Peyer's patch (tissue), 4 donors: ENCODE measurements at places on chromosomes 5 and 9. TPM values are rescaled to one million over a fixed set of nuclear protein-coding genes. Genes with fewer than 3 reads are reported as not detected.

The CATSPER3 gene
- 1.1 TPM for total RNA-seq

The NAIF1 gene
- 9.9 TPM for total RNA-seq

The SHISAL2B gene
- total RNA-seq, result not detected

The TAL2 gene
- not detected for total RNA-seq

The PTPRD gene
- 125 TPM for total RNA-seq

GRCh38 chr5:169445191-169445590, 138.4 kb upstream of the SPDL1 start:
- DNase-seq, result no peak

GRCh38 chr5:84279234-84279633, 105.4 kb downstream of the EDIL3 start:
- DNase-seq, result no peak

DNA sequence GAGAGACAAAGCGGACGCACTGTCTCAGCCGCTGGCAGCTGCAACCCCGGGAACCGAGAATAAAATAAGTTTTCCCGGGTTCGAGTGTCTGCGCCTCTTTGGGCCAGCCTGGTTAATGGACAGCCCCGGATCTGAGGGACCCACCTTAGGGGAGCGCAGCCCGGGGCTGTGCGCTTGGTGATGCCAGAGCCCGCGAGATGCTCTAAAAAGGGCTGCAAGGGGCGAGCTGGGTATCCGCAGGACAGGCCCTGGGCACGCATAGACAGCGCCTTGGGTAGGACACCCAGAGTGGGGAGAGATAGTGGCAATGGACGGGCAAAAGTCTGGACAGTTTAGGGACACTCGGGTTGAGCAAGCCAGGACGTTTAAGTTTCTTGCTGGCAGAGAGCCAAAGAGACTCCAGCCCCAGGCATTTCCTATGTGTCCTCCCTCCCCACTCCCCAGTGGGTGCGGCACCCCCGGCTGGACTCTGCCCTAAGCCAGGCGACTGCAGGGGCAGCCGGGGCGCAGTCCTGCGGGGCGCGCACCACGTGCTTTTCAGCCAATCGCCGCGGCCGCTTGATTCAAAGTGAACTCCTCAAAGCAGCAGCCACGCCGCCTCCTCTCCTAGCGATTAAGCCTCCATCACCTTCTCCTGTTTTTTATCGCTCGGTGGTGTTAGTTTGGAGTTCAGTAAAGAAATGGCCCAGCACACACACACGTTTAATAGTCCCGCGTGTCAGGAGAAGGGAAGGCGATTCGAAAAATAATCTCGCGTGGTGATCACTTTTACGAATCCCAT, 616 bp upstream of the ENC1 start:
- DNase-seq, result peak; percentile 96

DNA sequence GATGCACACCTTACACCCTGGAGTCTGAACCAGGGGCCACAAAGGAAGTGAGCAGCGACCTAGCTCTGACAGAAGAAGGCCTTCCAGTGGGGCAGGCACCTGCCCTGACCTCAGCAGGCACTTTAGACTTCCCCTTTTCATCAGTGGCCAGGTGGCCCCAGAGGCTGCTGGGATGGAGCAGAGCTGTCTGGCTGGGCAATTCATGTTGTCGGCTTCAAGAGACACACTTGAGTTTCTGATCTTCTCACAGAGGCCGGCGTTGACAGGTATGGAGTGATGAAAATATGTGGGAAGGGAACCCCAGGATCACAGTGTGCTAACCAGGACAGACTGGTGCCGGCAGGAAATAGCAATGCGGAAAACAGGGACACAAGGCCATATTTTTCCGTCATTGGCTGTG, 375.5 kb downstream of the CTNND2 start:
- DNase-seq, result no peak

GRCh38 chr5:109155625-109156024, 254.1 kb downstream of the PJA2 start:
- DNase-seq, result no peak

- DNase-seq, result no peak
Measured at GRCh38 chr5:135498637-135498995, 37.1 kb downstream of the NEUROG1 start.
